Glomerular endothelial cell (primary cell): ENCODE measurements at places on chromosomes 16 and 17. TPM values are rescaled to one million over a fixed set of nuclear protein-coding genes. Genes with fewer than 3 reads are reported as not detected.

The BOLA2 gene
- total RNA-seq, result 18.7 and 23.6 TPM in 2 replicates

GRCh38 chr16:48225456-48225855, 18.6 kb upstream of the LONP2 start:
- no peak for DNase-seq

DNA sequence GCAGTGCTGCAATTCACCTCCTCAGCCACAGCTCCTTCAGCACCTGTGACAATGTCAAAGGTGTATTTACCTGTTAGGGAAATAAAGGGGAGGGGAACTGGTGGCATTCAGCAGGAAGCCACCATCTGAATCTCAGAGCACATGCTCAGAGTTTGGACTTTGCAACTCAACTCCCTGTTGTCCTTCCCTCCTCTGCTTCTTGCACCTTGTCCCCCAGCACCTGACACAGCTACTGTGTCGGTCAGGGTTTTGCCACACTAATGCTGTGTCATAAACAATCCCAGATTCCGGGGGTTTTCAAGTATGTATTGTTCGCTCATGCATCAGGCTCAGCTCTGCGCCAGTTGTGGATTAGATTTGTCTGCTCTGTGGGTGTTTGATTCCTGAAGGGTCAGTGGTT, 43.7 kb downstream of the HSBP1 start:
- DNase-seq, result no peak

DNA sequence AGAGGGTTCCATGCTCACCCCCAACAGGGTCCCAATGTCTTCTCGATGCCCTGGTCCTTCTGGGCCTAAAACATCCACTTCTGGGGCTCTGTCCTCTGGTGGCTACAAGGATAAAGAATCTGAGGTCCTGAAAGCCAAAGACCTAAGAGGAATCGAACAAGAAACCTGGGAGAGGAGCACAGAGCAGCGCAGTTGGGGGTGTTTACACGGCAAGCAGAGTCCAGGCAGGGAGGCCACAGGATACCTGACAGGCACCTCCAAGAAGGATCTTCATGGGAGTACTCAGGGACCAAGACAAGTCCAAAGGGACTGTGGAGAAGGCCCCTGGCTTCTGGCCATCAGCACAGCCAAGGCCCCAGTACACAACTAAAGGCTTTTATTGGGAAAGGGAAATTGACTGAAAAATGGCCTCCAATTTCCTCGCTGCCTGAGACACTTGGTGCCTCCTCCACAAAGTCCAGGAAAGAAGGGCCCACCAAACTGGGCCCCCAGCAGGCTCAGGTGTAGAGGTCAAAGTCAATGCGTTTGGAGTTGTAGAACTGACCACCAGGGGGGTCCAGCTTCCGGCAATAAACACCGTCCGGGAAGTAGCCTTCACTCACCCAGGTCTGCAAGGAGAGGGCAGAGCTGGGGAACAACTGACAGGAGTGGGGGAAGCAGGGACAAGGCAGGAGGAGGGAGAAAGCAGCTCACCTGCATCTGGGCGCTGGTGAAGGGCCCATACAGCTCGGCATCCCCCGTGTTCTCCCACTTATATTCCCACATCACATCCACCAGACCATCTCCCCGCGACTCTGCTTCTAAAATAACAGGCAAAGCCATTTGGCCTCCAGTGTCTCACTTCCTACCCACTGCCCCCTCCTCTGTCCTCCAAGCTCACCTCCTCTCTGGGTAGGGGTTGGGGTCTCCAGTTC, 2.4 kb downstream of the CD2BP2 start:
- DNase-seq, result no peak

- no peak for DNase-seq
Measured at GRCh38 chr17:39753514-39754160, 15.9 kb downstream of the GRB7 start.
